NCI-H2081 (cell line): ENCODE measurements at places on chromosomes 13 and 19.

DNA sequence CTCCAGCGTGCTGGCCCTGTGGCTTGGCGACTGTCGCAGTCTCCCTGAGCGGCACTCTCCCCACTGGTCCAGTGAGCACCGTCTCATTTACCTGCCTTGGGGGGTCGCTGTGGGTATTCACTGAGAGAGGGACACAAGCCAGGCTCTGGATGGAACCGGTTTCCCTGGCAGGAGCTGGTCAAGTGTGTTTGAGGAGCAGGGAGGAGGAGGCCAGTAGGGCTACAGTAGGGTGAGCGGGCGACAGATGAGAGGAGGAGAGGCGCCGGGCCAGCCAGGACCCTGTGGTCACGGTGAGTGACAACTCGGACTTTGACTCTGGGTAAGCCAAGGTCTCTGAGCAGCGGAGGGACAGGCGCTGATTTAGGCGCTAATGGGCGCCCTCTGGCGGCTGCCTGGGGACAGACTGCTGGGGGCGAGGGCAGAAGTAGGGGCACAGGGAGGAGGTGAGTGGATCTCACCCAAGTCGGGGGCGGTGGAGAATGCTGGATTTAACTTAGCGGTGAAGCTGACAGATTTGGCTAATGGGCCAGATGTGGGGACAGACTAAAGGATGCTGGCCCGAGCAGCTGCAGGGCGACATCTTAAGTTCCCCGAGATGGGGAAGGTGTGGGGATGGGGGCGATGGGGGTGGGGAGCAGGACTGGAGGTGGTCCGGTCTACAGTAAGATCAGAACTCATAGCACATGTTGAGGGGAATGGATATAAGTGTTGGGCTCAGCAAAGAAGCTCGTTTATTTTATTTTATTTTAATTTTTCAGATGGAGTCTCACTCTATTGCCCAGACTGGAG is 4.7 kb upstream of the PRMT1 start:
- peak; percentile 64 for DNase-seq

GRCh38 chr13:77084755-77085154 is 57.8 kb upstream of the FBXL3 start:
- DNase-seq: no peak

DNA sequence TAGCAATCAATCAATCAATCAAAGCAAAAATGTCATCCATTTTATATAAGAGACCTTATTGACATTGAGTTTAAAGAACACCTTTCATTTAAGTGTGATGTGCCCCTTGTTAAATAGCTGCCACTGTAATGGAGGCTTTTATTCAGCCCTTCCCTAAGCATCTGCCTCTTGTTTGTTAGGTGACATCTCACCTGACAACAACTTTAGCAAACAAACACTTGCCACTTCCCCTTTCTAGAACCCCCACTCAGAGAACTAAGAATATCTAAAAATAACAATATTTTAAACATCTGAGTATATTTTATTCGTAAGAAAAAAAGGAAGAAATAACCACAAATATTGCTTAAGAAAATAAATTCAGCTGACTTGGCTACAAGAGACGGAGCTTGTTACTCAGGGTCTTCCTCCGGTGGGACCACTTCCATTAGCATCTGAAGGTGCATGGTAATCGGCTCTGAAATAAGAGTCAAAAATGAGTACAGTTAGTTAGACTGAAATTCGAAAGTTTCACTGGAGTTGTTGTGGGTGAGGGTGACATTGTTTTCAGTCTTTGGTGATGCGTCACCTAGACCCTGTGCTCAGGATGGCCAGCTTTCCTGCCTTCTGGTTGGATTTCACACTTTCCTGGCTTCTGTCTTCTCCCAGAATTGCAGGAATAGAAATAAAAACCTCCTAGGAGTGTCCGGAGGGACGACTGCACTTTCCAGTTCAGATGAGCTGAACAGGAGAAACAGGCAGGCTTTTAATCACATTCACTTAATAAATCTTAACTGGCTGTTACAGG is 39.1 kb downstream of the SLC7A9 start:
- DNase-seq: no peak

- DNase-seq: peak; percentile 54
These were observed 45.8 kb downstream of the TGDS start for GRCh38 chr13:94550062-94550738.

- no peak for DNase-seq
These were observed 759.5 kb downstream of the UQCRFS1 start for GRCh38 chr19:28453420-28453819.
